Omental fat pad (tissue), 4 donors: ENCODE measurements at places on chromosomes 2 and 18. TPM values are rescaled to one million over a fixed set of nuclear protein-coding genes. Genes with fewer than 3 reads are reported as not detected.

DNA sequence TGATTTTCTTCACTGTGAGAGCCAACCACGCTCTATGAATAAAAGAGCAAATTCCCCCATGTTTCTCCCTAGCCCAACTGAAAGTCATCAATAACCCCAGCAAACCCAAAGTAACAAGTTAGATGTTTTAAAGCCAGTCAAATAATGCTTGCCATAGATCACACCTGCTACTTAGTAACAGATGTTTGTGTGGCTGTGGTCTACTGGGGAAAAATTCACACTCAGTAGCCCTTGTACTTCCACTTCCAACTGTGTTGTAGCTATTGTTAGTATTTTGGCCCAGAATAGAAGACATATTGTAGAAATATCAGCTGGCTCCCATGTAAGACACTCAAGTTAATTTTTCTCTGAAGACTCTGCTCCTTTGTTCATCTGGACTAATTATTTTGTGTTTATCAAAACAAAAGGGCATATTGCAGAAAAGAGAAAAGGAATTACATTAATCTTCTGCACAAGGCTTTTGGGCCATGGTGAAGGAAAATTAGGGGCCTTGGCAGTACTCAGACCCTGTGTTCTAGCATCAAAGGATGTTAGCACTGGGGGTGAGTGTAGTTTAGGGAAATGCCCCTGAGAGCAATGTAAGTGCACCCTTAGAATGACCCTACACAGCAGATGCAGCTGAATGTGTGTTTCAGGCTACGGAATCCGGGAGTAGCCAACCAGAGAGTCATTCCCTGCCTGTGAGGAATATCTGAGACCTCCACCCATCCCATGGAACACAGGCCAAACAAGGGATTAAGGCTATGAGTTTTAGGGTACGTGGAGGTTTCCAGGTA, 521.9 kb downstream of the EPHA4 start:
- DNase-seq = no peak

- DNase-seq = no peak
These were observed 42.5 kb downstream of the KIAA2012 start for GRCh38 chr2:202115479-202115971.

DNA sequence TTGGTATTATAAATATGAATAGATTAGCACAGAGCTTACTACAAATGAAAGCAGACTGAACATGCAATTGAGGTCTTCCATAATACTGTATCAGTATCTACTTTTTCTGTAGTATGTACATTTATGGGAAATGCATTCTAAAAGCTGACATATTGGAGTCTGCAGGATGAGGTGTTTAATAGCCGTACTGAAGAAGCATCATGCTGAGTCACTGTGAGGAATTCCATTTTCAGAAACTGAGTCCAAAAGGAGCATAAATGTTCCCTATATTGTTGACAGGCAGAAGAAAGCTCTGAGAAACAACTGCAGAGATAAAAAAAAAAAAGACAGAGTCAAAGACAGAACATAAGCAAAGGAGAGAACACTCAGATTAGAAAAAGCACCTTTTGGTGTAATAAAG, 366.7 kb upstream of the SPHKAP start:
- no peak for DNase-seq

DNA sequence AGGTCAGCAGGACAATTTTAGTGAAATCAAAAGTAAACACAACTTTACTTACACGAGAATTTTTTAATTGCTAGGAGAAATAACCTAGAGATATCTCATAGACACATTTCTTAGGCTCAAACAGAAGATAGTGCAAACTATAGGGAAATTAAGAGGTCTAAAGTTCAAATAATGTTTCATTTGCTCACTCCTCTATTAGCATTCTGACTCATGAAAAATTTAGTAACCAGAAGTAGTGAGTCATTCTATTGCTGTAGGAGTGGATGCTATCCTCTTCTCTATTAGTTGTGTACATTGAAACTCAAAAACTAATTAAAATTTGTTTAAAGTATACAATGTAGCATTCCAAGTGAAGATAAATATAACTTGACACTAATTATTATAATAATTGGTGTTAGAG, 908.3 kb upstream of the TMEFF2 start:
- DNase-seq = no peak

- DNase-seq = no peak
These were observed 143.1 kb downstream of the DNER start for GRCh38 chr2:229571243-229571642.

DNA sequence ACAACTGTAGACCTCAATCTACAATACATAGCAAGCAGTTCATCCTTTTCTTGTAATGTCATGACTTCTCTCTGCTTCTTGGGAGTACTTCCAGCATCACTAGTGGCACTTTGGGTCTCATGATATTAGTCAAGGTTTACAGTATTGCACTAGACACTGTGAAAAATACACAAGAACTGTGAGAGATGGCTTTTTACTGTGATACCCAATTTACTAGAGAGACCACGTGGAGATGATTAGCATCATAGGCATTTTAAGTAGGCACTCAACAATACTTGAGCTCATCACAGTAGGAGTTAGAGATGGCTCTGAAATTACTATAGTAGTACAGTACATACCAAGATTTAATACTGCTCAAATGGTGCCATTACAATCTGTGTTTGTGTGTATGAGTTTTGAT, 112.8 kb upstream of the EML6 start:
- DNase-seq = no peak

- no peak for DNase-seq
These were observed 965.6 kb upstream of the NRXN1 start for GRCh38 chr2:51997571-51997970.

Gene QPCT
- 10.9 TPM for total RNA-seq

Gene IL1R1
- 167 TPM for total RNA-seq

Gene LRRC30
- not detected for total RNA-seq

Gene KCNE4
- total RNA-seq = 15.8 TPM
